ENCODE measurements at places on chromosomes 12 and 14.

- no peak for DNase-seq
Measured at GRCh38 chr14:55921511-55921910, 196.7 kb upstream of the PELI2 start.

DNA sequence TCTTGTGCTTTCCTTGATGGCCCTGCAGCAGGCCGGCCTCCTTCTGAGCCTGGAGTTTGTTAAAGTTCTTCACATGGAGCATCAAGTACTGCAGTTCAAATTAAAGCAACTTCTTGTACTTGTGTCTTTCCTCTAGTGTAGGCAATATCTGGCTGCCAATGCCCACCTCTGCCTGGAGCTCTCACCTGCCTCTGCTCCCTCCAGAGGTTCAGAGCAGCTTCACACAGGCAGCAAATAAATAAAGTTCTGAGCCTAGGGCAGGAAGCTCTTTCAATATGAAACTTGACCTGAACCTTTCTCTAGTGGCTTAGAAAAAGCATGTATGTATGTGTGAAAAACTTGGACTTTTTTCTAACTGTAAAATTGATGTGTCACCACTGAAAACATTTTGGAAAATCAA, 65.9 kb downstream of the ITPR2 start:
- DNase-seq, result no peak

- DNase-seq, result no peak
Measured at GRCh38 chr12:19967431-19967830, 400.9 kb upstream of the PDE3A start.

- DNase-seq, result no peak
Measured at GRCh38 chr14:22391908-22392565, 197.0 kb downstream of the DAD1 start.

- no peak for DNase-seq
Measured at GRCh38 chr14:64563696-64564095, 13.9 kb downstream of the PPP1R36 start.

GRCh38 chr12:80222261-80222660, 122.9 kb downstream of the OTOGL start:
- DNase-seq, result no peak
